ENCODE measurements at places on chromosomes 4 and X.

DNA sequence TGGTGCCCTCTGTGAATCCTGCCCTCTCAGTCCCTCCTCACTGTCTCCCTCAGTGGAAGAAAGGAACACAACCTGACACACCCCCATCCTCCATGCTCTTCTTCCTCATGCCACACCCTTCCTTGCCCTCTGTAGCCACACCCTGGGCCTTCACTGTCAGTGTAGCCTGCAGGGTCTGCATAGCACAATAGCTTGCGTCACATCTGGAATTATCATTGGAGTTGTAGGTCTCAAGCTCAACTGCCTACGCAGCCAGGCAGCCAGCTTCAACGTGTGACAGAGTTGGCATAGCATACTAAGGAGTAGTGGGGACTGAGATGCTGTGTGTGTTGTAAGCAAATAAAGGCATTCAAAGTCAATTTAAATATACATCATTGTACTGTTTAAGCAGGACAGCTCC lies 113.5 kb upstream of the SCML1 start:
- DNase-seq, result no peak

DNA sequence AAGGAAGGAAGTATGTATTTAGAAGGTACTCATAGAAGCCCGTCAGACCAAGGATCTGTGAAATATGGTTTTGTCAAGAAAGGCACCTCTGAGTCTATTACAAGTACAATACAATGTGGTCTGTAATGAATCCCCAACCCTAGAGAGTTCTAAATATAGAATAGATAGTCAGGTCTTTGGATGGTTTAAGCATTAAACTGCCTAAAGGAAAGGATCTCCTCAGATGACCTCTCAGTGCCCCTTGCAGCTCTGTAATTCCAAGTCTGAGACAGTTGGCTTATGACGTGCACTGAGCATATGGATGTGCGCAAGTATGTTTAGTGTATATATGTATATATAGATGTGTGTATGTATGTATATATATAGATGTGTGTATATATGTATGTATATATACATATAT lies 62.0 kb downstream of the CCSER1 start:
- no peak for DNase-seq

GRCh38 chrX:19443869-19444526 lies 71.3 kb downstream of the MAP3K15 start:
- no peak for DNase-seq

DNA sequence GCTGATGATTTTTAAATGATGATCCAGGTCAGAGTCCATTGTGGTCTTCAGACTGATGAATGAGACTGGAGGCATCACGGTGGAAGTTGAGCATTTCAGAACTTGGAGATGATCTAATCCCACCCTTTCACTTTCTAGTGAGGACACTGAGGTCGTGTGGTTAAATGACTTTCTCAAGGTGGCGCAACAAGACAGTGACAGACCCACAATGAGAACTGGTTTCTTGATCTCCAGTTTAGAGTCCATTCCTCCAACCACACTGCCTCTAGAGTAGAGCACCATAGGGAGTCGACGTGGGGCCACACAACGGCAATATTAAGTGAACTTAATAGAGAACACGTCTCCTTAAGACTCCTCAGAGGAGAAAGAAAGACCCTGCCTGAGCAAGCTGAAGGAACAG lies 381.0 kb downstream of the UNC5C start:
- no peak for DNase-seq

GRCh38 chr4:56410247-56411062 lies 23.2 kb upstream of the AASDH start:
- peak; percentile 91 for DNase-seq

DNA sequence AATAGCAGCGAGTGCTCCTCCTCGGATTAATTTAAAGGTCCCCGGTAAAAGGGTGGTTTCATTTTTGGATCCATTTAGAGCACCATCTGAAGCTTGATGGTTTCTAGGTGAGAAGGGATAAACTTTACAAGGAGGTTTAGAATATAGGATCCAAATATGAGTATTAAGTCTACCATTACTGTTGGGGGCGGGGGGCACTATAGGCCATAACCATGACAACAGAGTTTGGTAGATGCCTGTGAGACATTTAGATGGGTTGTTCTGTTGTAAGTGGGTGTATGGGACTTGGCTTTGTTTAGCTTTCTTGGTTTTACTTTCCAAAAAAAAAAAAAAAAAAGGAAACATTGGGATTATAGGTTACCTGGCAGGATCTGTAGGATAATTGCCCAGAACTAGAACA lies 92.7 kb downstream of the TENT5D start:
- DNase-seq, result no peak

DNA sequence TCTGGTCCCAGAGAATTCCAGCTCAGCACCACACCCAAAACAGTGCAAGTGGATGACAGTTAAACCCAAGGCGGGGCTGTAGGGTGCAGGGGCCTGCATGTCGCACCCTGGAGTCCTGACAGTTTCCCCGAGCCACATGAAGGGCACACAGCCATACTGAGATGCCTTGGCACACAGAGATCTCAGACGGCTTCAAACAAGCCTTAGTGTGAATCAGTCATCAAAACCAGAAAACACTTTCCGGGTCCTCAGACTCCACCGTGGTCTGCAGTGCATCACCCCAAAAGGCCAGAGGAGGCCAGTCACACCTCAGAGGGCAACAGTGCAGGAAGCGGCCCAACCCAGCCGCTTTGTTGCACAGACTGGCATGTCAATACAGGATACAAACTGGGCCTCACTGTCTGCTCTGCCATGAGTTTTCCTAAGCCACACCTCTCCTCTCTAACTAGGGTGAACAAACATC lies 64.6 kb upstream of the ENPP6 start:
- peak; percentile 86 for DNase-seq

DNA sequence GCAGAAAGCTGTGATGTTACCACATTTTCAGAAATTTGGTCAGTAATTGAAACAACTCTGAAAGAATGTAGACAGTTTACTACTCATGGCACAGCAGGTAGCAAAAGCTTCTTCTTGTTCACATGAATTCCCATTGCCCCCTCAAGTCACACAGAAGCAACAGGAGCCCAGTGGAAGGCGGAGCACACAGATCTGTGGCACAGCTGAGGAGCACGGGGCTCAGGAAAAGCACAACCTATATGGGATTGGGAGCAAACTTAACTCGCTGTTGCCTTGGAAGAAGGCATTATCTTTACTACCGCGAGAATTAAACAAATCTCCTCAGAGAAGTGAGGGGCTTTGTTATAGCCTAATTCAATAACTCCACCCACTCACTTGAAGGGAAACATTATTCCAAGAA lies 358.5 kb downstream of the SPOCK3 start:
- DNase-seq, result no peak

DNA sequence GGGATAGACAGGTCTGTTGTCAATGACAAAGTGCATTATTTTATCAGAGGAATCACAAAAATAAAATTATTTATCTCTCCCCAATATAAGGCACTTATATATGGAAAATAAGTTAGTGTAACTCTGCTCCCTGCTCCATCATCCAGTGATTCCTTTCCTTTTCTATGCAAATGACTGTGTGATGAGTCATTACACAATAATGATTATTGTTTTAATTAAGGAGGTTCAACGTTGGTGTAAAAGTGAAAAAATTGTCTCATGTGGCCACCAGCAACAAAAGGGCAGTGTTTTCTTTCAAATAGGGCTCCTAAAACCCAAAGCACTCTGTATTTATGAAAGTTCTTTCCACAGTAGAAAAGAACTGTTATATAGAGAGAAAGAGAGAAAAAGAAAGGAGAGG lies 16.7 kb downstream of the SLC7A11 start:
- DNase-seq, result no peak

GRCh38 chrX:79165806-79166205 lies 21.3 kb downstream of the GPR174 start:
- no peak for DNase-seq

DNA sequence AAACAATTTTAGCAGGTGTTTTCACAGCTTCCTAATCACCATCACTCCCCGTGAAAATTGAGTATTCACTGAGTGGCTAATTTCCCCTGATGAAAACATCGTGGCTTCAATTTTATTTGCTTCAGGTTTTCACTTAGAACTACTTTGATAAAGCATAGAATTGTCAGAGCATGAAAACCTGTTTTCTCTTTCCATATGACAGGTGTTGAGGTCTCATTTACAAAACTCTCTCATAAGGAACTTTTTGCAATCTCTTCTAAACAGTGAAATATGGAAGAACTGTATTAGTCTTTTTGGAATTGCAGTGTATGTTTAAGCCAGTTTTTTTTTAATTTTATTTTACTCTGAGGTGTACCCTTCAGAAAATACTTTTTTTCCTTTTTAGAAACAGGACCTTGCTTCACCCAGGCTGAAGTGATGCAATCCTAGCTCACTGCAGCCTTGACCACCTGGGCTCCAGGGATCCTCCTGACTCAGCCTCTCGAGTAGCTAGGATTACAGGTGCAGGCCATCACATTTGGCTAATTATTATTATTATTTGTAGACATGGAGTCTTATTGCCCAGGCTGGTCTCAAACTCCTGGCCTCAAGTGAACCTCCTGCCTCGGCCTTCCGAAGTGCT lies 111.2 kb upstream of the RAPGEF2 start:
- DNase-seq, result no peak

GRCh38 chr4:5750052-5750945 lies 39.3 kb downstream of the EVC start:
- no peak for DNase-seq

DNA sequence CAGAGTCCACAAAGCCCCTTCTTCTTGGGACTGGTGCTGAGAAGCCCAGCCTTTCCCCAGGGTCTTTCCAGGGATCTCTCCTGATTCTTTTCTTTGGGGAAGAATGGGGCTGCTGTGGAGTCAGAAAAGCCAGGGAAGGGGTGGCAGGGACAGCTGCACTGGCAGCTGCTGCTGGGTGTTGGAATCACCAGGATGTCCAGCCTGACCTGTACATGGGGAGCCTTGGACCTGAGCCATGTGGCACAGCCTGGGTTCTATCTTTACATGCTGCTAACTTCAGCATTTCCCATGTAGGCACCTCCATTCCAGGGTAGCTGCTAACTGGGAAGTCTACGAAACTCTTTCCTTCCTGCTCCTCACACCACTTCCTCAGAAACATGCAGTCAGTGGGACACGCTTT lies 36.0 kb downstream of the MED28 start:
- DNase-seq, result no peak

- DNase-seq, result no peak
Observed at GRCh38 chr4:156762851-156763250, 208.7 kb downstream of the PDGFC start.

GRCh38 chr4:159204566-159204965 lies 101.7 kb downstream of the RAPGEF2 start:
- no peak for DNase-seq

DNA sequence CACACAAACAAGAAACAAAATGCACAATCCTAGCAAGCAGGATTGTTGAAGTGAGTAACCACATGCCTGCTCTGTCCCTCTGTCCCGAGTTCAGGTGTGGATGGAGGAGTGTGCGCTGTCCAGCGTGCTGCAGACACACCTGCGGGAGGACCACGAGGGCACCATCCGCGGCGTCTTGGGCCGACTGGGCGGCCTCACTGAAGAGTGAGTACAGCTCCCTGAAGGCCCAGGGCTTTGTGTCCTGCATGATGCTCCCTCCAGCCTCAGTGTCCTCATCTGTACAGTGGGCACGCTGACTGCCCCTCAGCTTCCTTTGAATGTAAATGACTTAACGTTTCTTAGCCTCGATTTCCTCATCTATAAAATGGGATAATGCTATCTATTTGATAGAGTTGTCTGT lies 82.5 kb downstream of the EVC start:
- DNase-seq, result no peak

- no peak for DNase-seq
Observed at GRCh38 chr4:13325744-13326143, 158.4 kb downstream of the RAB28 start.

- DNase-seq, result no peak
Observed at GRCh38 chr4:170671171-170671570, 581.4 kb upstream of the AADAT start.

GRCh38 chr4:2417765-2418649 lies at the start of gene ZFYVE28:
Gene ZFYVE28 (minus strand): TSS chr4:2418645. CDS start chr4:2418323, 322 bp downstream.
- DNase-seq, result no peak

GRCh38 chr4:112312610-112313239 lies 15.6 kb downstream of the ALPK1 start:
- DNase-seq, result no peak

- DNase-seq, result peak; percentile 12
Observed at GRCh38 chrX:82589410-82589809, 918.7 kb upstream of the POU3F4 start.

DNA sequence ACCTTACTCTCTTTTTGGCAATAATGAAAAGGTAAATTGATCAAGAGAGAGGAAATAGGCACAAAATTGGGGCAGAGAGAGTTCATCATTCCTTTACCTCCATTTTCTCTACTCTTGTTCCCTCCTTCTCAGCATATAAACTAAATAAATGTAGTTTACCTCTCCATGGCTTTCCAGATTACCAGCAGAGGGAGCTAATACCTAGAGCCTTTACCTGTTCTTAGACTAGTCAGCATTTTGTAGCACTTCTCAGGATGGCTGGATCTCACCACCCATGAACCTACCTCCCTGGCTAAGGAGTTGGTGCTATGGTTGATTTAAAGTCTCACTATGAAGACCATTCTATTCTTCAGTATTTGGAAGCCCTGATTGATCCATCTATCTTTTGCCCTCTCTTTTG lies 15.7 kb downstream of the OFD1 start:
- peak; percentile 18 for DNase-seq

GRCh38 chr4:37865450-37865849 lies 25.4 kb upstream of the TBC1D1 start:
- DNase-seq, result no peak

GRCh38 chr4:153622778-153623240 lies 61.3 kb upstream of the TLR2 start:
- DNase-seq, result no peak

- no peak for DNase-seq
Observed at GRCh38 chrX:94057385-94057784, 383.4 kb downstream of the FAM133A start.

DNA sequence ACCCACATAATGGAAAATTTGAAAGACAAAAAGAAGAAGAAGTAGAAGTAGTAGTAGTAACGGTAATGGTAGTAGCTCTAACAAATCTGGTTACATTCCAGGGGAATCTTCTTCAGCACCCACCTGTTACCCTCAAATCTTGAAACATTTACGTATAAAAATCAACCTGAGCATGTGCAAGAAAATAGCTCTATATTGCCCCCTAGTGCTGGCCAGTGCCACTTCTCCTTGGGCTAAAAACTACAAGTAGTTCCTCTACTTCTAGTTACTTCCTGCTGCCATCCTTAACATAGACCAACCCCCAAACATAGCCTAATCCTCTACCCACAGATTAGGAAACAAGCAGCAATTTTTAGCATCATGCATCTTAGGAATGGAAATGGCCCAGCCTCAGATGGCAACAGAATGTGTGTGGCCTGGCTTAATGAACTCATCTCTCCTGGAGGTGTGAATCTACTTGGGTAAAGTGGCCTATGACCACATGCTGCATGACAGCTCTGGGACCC lies 3.1 kb downstream of the PDGFC start:
- DNase-seq, result peak; percentile 41

- DNase-seq, result no peak
Observed at GRCh38 chr4:155532373-155533085, 134.1 kb upstream of the GUCY1A1 start.

DNA sequence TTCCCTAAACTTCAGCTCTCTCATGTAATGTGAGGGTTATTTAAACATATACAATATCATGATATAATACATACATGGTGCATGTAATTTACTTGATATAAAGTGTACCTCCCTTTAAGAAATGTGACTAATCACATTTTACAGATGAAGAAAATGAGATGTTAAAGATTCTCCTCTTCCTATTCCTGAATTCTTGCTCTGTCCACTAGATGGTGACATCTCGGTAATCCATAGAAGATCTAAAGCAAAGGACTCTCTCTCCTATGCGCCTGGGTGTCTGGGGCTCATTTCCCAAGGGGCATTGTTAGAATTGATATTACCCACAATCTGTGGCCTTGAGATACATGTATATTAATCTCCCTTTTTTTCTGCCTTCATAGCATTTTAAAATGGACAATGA lies 804.9 kb downstream of the RAB28 start:
- DNase-seq, result no peak

Data from RWPE1 (cell line).